IMR-90 (cell line): ENCODE measurements at places on chromosomes 4 and X. TPM values are rescaled to one million over a fixed set of nuclear protein-coding genes. Genes with fewer than 3 reads are reported as not detected.

OCRL gene
- 18.9 and 20.6 TPM in 2 replicates for total RNA-seq

IL1RAPL2 gene
- 0.28 TPM in 1 of 2 replicates, not detected in the other for total RNA-seq

CXorf49 gene
- not detected in 2 replicates for total RNA-seq

POLA1 gene
- total RNA-seq = 14.4 and 15.1 TPM in 2 replicates

MMRN1 gene
- total RNA-seq = not detected in 2 replicates

PABPC4L gene
- 0.72 and 1.1 TPM in 2 replicates for total RNA-seq

ITIH6 gene
- not detected in 2 replicates for total RNA-seq

SCML1 gene
- 4.1 and 6.7 TPM in 2 replicates for total RNA-seq

ADAM29 gene
- total RNA-seq = not detected in 2 replicates

DNA sequence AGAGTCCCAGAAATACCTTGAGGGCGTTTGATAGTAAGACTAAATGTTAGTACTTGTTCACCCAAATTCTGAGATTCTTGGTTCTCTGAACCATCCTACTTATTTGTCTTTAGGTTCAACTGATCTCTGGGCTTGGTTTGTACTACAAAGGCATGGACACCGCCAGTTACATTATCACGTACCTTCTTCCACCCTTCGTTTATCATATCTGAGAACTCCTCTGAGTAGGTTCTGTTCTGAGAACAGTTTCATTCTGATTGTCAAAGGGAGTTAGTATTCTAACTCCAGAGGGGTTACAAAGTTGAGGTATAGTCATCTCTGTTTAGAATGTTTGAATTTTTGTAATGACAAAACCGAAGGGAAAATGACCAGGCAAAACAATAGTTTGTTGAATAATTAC, 19.3 kb downstream of the ZFX start:
- DNase-seq = no peak

DNA sequence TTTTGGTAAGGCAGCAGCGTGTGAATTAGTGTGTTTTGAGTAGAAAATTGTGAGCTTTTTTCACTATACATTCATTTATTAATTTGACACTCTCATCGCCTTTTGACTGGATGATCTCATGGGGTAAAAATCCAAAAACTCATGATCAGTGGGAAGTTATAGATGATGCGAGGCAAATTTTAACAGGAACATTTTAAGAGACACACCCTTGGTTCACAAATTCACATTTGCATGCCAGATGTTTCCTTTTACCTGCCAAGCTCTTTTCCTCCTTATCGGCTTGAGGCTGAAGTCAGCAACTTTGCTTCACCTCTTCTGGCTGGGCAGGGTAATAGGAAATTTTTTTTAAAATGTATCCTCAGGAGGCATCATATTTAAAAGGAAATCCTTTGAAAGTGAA, 318.0 kb upstream of the HS3ST1 start:
- no peak for DNase-seq

DNA sequence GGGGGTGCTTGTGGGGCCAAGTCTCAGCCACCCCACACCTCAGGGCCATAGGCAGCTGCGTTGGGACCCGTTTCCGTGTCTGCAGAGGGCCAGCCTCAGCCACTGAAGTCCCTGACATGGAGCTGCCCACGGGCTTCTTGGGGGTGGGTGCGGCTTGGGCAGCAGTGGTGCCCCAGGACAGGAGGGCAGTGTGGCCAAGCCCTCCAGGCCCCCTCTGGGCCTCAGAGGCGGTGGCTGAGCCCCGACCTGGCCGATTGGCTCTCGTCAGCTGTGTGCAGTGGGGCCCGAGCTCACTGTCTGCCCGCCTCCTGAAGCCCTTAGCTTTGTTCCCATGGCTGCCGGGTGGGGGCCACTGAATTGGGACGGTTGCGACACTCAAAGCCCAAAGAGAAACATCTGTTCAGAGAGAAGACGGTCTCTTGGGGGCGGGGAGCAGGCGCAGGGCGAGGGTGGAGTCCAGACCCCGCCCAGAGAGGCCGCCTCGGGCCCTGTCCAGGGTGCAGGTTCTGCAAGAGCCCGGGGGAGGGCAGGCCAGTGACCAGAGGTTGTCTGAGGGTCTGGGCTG, 9.1 kb downstream of the FGFR3 start:
- no peak for DNase-seq

- no peak for DNase-seq
Measured at GRCh38 chr4:139985401-139985800, 168.6 kb downstream of the MAML3 start.

DNA sequence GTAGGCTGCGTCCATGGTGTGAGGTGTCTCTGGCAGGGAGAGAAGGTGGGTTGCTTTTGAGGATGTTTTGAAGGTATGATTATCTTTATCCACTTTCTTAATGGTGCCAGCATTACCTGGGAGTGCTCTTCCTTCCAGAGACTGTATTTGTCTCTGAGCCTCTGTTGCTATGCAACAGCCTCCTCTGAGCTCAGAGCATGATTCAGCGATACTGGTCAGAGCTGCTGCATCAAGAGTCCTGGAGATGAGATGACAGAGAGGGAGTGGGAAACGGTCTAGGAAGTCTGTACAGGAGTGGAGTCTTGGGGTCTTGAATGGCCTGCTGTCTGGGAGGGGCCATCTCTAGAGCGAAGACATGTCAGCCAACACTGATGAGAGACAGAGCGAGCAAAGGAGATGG, 104.4 kb upstream of the RAB40AL start:
- peak; percentile 77 for DNase-seq

- DNase-seq = peak; percentile 10
Measured at GRCh38 chr4:187732524-187732923, 263.0 kb upstream of the ZFP42 start.

- no peak for DNase-seq
Measured at GRCh38 chr4:164378361-164378760, 375.6 kb upstream of the SMIM31 start.

GRCh38 chrX:22950269-22951266, 49.2 kb upstream of the DDX53 start:
- DNase-seq = peak; percentile 89

GRCh38 chr4:76605099-76605563, 170.1 kb downstream of the SHROOM3 start:
- peak; percentile 40 for DNase-seq

DNA sequence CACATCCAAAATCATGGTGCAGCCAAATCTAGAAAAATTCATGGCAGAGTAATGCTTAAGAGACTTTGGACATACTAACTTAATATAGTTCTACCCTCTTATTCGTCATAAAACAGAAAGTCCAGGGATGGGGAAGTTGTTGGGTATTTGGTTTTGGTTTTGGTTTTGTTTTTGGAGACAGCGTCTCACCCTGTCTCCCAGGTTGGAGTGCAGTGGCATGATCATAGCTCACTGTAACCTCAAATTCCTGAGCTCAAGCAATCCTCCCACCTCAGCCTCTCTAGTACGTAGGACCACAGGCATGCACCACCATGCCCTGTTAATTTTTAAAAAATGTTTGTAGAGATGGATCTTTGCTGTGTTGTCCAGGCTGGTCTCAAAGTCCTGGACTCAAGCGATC, 271.8 kb upstream of the TENM3 start:
- DNase-seq = no peak

- DNase-seq = no peak
Measured at GRCh38 chr4:41880022-41880837, 55.0 kb upstream of the TMEM33 start.

- no peak for DNase-seq
Measured at GRCh38 chrX:43175434-43175833, 397.5 kb upstream of the PPP1R2C start.

DNA sequence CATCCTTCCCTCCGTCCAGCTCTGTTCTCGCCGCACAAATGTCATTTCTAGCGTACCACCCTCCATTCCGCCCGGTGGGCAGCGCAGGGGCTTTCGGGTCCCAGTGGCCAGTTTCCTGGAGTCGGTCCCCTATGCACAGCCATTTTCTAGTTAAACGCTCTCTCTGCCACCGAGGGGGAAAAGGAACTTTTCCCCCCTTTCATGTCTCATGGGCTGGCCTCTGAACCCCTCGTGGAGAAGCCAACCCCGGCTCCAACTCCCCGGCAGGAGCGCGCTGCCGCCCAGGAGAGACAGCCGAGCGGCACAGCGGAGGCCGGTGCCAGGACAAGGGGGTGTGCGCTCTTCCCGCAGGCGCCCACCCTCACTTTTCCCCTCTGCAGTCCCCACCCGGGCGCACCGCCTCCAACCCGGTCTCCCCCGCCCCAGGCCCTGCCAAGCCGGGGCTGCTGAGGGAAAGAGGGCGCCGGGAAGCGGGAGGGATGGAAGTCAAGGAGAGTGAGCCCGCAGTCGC, 662 bp downstream of the APBB2 start:
- DNase-seq = no peak

GRCh38 chrX:22004866-22005265, 27.3 kb upstream of the PHEX start:
- no peak for DNase-seq
